T-helper 1 cell (primary cell): ENCODE measurements at places on chromosomes 16 and 17.

- no peak for DNase-seq
Observed at GRCh38 chr17:27947005-27947406, 53.8 kb upstream of the LYRM9 start.

DNA sequence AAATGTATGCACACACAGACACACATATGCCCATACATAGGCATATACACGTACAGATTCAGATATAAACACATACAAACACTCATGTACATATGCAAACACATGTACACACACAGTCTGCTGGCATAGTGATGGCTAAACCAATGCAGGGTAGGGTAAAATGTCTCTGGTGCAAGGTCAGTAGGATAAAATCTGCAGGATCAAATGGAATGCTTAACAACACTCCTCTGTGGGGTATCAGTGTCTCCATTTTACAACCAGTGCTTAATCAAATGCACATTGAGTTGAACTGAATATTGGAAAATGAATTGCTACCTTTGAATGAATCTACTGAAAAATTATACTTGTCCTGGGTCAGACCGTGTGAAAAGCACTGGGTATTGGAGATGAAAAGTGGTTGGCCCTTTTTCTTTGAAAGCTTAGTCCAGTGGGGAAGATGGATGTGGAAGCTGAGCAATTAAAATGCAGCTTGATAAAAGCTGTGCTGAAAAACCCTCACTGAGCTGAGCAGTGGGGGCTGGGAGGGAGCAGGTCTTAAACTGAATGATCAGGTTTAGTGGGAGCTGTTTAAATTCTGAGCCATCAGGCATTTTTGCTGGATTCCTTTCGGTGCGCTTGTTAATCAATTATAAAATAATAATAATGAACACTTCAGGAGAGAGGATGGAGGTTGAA is 314.7 kb downstream of the HAPSTR1 start:
- no peak for DNase-seq

DNA sequence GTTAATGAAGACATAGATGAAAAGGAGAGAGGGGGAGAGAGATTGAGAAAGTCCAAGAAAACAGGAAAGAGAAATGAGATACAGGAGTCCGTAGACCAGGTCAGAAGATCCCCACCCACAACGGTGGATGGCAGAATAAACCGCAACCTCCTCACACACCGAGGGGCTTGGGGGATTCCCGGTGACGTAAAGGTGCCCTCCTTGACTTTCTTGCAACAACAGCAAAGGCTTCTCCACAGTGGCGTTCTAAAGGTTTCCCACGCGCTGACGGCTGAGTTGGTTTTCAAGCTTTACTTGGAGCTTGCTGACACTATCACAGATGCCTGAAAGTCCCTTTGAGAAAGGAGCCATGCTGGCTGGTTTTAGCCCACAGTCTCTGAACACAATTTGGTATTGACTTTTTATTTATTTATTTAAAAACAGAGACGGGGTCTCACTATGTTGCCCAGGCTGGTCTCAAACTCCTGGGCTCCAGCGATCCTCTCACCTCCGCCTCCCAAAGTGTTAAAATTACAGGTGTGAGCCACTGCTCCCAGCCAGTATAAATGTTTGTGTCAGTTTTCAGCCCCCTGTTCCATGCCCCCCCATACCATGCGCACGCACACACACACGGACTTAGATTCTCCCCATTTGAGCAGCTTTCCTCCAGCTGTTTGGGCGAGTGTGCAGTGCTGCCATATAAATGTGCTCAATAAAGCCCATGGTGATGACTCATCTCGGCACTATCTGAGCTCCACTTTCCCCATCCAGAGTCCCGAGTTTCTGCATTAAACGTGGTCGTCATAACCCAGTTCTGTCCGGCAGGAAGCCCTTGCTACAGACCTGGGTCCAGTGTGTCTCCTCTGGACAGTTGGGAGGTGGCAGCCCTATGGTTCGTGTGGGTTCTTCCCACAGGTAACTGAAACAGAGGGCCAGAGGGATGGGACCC is 33.0 kb upstream of the SEC14L1 start:
- DNase-seq, result peak; percentile 36

GRCh38 chr17:45733781-45734180 is 50.3 kb upstream of the CRHR1 start:
- DNase-seq, result no peak

DNA sequence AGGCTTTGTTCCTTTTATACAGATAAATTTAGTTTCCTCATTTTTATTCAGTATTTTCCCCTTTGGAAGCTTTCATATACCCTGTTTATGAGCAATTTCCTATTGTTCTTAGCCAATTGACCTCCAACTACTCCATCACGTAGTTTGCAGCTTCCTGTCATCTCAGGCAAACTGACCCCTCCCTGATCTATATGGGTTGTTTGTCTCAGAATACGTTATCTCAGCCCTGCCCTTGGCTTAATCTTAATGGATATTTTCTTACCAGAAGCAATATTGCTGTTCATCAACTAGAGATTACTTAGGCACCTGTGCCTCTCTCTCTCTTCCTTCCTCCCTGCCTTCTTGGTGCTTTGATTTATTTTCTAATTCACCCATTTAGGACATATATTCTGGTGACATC is 81.2 kb downstream of the ZNF18 start:
- no peak for DNase-seq

DNA sequence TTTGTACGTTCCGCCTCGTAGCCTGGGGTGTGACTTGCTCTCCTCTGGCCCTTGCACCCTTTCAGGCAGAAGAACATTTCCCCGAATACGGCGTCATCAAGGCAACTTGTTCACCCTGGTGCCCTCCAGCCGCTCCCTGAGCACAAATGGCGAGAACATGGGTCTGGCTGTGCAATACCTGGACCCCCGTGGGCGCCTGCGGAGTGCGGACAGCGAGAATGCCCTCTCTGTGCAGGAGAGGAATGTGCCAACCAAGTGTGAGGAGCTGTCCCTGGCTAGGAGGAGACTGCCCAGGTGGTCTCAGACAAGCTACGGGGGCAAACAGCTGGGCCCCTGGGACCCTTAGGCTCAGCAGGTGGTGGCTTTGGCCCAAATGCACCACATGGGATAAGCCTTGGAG is 10.4 kb downstream of the LIMD2 start:
- DNase-seq, result no peak

DNA sequence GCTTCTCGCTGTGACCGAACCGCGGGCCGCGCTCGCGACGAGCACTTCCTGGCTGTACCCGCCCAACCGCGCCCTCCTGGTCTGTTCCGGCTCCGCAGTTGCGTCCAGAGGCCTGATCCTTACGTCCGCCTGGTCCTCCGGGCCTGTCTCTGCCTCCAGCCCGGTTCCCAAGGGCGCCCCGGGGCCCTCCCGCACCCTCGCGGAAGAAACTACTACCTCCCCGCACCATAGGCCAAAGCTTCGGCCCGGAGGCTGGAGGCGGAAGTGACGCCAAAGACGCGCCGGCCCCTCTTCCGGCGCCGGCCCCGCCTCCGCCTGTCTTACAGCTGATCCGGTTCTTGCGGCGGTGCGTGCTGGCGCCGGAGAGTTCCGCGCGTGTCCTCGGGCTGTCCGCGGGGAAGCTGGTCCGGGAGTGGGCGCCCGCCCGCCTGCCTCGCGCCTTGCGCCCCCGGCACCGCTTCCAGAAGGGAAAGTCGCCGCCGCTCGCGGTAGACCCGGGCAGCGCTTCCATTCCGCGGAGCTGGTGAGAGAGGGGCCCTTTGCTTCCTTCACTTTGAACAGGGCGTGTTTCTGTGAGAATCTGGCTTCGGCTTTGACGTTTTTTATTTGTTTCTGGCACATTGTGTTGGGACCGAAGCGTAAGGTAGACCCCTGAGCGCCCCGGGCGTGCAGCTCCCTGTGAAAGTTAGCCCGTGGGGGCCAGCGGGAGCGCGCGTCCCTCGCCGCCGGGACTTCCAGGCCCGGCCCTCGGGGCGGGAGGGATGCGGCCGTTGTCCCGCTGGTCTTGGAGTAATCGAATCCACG is at the start of gene ZNF778:
Gene ZNF778 (plus strand): TSS at position 316 of the 804 bp plus-strand sequence. CDS start 3,425 bp downstream, outside the sequence.
- peak; percentile 69 for DNase-seq

- peak; percentile 50 for DNase-seq
Observed at GRCh38 chr16:68539711-68540239, 684 bp downstream of the ZFP90 start.

- DNase-seq, result no peak
Observed at GRCh38 chr16:82337355-82337754, 167.3 kb upstream of the MPHOSPH6 start.

DNA sequence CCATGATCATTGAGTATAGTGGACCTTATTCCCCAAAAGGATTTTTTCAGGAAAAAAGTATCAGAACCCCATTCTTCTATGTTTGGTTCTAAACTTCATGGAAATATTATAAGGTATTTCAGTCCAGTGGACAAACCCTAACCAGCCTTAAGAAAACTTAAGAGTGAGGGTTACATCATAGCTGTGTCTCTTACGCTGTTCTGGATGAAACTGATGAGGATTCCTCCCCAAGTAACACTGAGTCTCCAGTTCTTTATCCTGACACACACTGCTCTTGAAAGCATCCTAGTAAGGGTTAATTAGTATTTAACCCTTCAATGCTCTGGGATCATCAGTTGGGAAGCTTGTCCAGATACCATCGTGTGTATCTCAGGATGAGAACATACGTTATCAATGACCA is 5.0 kb downstream of the LYRM1 start:
- DNase-seq, result no peak

DNA sequence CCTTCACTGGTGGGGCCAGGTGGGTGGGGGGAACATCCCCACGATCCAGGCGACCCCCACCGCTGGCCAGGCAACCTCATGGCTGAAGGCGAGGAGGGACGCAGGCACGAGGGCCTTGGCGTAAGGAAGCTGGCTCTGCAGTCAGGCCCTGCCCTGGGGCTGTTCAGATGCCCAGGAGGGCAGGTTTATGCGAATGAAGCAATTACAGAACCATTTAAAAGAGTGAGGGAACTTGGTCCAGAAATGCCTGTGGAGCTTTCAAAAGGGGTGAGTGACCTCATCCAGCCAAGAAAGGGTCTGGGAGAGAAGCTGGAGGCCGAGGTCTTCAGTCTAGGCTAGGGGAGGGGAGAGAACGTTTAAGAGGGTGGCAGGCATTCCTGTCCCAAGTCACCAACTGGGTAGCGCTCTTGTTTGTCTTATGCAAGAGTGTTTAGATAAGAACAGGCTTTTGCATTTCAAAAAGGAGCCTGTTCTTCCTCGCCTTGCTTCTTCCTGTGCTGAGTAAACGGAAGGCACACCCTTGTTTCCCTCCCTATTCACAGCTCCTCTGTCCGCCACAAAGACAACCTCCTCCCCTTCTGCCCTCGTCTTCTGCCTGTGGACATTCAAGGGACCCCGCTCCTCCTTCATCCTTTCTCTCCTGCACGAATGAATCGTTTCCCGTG is 183.5 kb upstream of the SDK2 start:
- DNase-seq, result no peak
